Left forelimb (tissue), 1 donor: ENCODE measurements at places on chromosomes 12 and 14.

DNA sequence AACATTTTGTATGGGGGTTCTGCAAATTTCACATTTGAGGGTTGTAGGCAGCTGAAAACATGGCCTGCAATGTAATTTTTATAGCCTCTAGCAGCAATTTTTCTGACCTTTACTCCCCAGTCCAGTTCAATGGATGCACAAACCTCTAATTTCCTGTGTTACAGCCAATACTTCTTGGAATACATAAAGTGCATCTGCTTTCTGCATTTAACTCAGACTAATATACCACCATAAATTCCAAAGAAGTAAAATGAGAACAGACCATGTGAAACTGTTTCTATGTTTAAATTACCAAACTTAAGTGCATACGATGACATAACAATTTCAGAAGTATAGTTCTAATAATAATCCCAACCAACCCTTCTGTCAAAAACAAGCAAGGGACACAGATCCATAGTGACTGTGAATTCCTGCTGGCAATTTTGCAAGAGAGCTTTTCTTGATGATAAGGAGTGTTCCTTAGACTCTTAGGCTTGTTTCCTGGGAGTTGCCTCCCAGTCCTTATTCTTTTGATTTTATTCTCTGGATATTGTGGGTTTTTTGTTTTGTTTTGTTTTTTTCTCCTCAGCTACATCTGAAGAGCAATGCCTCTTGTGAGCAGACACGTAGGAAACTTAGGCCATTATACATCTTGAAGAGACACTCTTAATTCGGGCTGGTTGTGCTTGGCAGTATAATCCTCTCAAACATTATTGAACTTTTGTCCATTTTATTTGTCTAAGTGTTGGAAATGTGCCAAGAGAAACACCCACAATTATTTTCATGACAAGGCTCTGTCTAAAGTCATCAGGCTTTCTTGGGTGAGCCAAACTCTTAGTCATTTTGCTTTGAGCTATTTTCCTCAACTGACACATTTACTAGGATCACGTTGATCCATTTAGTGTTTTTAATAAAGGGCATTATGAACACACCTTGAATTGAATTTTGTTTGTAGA lies 51.3 kb upstream of the RERGL start:
- no peak for DNase-seq

DNA sequence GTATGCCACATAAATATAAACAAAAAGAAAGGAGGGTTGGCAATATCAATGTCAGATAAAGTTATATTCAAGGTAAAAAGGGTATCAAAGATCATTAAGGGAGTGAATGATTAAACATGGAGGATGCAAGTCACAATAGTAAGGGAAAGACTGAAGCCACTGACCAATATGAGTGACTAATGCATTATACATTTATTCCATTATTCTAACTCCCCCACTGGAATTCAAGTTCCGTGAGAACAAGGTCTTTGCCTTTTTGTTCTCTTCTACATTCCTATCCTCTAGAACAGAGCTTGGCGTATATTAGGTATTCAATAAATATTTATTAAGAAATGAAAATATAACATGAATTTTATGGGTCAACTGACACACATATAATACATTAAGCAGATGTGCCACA lies 30.7 kb downstream of the MAP4K5 start:
- DNase-seq = no peak

DNA sequence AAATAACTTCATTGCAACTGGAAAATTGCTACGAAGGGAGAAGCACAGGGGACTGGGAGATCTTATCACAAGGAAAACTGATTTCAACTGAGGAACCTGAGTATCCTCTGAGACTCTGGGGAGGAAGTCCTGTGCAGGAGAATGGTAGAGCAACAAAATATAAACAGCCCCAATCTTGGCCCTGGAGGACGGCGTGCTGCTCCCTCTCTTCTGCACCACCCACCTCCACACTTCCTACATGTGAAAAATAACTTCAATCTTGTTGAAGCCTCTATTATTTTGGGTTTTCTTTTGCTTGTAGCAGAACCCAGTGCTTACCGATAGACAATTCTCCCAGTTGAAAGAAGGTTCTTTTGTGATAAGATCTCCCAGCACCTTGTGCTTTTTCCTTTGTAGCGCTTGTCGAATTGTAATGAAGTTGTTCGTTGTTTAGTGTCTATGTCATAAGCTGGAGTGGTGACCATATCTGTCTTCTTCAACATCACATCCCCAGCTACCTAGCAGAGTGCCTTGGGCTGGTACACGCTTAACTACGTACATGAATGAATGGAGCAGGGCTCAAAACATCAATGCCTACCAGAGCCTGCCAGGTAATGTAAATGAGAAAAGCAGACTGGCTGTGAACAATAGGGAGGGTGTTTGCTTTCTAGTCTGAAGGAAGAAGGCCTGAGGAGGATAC lies 2.8 kb upstream of the CD4 start:
- no peak for DNase-seq

- DNase-seq = peak; percentile 60
These were observed 393 bp downstream of the SYT1 start for GRCh38 chr12:78864870-78865463.

GRCh38 chr12:107429006-107429705 lies 256.4 kb upstream of the PWP1 start:
- no peak for DNase-seq

DNA sequence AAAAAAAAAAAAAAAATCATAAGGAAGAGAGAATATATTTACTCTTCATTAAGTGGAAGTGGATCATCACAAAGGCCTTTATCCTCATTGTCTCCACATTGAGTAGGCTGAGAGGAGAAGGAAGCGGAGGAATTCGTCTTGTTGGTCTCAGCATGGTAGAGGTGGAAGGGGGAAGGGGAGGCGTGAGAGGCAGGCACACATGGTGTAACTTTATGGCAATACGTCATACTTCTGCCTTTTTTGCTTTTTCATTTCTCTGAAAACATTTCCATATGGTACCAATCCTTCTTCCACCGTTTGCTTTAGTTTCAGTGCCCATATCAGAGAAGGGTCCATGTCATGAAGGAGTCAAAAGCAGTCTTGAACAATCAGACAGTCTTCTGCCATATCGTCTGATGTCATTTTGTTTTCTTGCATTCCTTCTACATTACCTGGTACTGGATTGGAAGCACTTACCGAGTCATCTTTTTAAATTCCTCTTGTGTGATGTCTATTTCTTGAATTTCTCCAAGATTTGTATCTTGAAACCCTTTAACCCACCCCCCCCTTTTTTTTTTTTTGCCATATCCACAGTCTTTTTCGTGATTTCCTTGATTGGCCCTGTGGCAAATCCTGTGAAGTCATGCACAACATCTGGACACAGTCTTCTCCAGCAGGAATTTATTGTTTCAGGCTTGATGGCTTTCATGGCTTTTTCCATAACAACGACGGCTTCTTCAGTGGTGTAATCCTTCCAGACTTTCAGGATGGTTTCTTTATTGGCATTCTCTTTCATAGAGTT lies 8.9 kb downstream of the FUT8 start:
- no peak for DNase-seq

GRCh38 chr12:5272018-5272785 lies 159.7 kb upstream of the NTF3 start:
- DNase-seq = no peak

GRCh38 chr12:2641207-2641606 lies 153.6 kb upstream of the FKBP4 start:
- DNase-seq = no peak

DNA sequence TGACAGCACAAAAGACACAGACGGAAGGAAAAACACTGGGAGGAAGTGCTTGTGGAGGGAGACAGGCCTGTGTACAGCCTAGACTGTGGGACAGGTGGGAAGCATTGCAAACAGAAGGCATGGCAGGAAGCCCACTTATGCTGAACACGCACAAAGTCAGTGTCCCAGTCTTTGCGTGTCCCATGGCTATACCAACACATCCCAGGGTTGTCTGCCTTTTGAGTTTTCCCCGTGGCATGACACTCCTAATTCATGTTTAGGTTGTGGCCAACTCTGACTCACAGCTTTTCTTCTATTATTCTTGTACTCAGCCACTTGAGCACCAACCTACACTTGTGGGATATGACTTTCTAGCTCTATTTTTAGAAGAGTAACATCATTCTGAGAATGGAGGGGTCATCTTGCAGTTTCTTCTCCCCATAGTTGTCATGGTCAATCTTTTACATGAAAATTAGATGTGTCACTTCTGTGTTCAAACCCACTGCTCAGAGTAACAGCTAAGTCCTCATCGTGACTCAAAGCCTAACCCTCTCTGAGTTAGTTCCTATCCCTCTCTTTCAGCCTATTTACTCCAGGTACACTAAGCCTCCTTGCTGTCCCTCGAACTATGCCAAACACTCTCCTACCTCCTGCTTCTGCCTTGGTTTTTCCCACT lies 27.5 kb upstream of the JPH4 start:
- no peak for DNase-seq

DNA sequence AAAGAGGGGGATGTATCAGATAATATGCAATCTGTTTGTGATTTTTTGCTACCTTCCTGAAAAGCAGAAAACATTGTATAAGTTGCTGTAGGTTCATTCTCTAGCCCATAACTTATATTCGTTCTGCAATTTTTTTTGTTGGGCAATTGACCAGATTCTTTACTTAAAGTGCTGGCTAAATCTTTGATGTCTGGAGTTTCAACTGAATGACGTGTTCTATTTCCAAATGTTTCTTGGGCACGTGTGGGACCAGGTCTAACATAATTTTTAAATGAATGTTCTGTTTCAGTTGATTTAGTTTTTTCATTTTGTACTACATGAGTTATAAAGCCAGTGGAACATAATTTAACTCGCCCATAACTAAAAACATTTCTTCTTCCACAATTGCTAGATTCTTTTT lies 3.8 kb downstream of the MLH3 start:
- DNase-seq = no peak

- no peak for DNase-seq
These were observed 111.2 kb downstream of the LRRIQ1 start for GRCh38 chr12:85147331-85147730.

- no peak for DNase-seq
These were observed 60.1 kb downstream of the TSPAN9 start for GRCh38 chr12:3137268-3137781.

DNA sequence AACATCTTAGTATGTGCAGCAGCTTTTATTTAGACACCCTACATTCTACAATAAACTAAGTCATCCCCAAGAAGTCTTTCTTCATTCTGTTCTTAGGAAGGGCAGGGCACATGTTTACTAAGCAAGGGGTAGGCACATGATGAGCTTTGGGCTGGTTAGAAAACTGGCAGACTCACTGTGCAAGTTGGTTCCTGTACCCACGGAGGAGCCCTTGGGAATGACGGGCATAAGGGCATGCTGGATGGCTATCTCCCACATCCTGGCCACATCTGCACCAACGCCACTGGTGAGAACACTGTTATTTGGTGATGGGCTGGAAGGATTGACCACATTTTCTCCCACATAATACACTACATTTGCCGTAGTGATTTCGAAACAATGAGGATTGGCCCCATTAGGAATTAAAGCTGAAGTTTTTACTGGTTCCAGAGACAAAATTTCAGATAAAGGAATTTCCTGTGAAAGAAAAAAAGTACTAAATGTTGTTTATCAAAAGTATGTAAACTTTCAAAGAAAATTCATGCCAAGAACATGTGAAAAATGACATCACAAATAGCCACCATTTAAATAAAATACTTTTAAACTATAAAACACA lies 297.0 kb downstream of the PRKD1 start:
- no peak for DNase-seq

DNA sequence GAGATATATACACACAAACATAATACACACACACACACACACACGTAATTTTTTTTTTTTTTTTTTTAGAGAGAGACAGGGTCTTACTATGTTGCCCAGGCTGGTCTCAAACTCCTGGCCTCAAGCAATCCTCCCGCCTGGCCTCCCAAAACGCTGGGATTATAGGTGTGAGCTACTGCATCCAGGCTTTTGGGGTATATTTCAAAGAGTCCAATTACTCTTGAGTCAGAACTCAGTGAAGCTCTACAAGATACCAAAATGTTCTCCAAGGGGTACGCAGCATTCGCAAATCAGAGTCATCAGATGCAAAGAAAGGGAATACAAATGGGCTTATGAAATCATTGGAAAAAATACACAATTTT lies 54.0 kb downstream of the PHLDA1 start:
- DNase-seq = no peak

DNA sequence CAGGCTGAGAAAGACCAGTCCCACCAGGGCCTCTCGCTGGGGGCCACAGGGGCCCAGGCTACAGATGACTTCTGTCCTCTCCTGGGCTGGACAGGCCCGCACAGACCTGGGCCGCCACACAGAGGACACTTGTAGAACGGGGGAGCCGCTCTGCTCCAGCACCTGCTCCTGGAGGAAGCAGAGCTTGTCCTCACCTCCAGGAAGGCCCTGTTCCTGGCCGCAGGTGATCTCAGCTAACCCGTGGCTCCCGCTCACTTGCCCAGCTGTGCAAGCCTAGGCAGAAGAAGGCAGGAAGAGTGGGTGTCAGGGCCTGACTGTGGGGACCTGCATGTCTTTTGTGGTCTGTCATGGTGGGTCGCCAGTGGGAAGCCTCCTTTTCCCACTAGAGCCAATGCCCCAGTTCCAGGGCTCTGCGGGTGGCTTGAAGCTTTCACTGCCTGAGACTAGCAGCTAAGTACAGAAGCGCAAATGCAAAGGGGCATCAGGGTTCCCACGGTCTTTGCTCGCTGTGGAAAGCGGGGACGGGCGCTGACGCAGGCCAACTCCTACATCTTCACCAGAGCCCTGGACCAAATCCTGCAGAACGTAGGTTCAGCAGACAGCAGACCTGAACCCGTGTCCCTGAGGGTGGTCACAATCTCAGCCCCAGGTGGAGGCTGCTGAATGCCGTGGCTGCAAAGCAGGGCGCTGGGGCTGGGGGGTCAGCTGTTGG lies 8.8 kb upstream of the CEP170B start:
- no peak for DNase-seq

GRCh38 chr12:21992823-21993222 lies 51.6 kb upstream of the ABCC9 start:
- no peak for DNase-seq

DNA sequence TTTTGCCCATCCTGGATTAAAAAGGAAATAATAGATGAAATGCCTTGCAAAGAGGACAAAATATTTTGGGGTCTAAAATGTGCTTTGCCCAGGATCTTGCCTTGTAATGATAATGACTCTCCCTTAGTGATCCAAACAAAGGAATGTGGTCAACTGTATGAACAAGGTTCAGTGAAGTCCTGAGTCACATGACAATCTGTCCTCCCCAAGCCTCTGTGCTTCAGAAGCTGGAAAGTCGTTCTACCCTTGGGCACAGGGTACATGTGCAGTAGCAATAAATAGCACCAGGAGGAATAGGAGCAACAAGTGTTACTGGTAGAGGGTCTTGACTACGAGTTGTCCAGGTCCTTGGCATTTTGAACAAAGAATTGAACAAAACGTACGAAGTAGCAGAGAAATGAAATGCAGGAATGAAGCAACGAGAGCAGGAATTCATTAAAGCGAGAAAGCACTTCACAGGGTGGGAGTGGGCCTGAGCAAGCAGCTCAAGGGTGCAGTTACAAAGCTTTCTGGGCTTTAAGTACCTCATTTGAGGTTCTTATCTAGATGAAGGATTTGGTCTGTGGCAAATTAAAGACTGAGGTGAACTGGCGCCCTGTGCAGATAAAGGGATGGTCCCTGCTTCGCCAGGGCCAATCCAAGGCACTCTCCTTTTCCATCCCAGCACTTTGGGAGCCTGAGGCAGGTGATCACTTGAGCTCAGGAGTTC lies 65.8 kb downstream of the RESF1 start:
- DNase-seq = no peak

GRCh38 chr14:64025479-64025878 lies 172.7 kb downstream of the SYNE2 start:
- no peak for DNase-seq

GRCh38 chr14:33773205-33774030 lies 177.5 kb downstream of the EGLN3 start:
- no peak for DNase-seq
